DND-41 (cell line): ENCODE measurements at places on chromosomes 13 and 19.

- no peak for DNase-seq
Measured at GRCh38 chr13:95382411-95382810, 81.2 kb upstream of the ABCC4 start.

DNA sequence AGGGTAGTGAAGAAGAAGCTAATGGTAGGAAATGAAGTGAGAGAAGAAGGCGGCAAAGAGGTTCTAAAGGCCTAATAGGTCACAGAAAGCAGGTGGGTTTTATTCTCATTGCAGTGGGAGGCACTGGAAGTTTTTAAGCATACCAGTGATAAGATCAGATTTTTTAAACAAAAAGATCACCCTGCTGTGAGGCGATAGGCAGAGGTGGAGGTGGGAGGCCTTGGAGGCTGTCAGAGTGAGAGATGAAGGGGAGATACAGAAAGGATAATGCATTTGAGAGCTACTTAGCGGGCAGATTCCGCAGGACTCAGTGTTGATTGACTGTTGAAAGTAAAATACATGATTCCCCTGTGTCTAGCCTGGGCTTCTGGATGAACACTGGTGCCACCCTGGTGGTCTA is 116.7 kb upstream of the FRY start:
- no peak for DNase-seq

GRCh38 chr19:56603829-56604228 is 8.7 kb downstream of the ZNF71 start:
- no peak for DNase-seq

- no peak for DNase-seq
Measured at GRCh38 chr19:16608290-16608739, 19.7 kb downstream of the MED26 start.

DNA sequence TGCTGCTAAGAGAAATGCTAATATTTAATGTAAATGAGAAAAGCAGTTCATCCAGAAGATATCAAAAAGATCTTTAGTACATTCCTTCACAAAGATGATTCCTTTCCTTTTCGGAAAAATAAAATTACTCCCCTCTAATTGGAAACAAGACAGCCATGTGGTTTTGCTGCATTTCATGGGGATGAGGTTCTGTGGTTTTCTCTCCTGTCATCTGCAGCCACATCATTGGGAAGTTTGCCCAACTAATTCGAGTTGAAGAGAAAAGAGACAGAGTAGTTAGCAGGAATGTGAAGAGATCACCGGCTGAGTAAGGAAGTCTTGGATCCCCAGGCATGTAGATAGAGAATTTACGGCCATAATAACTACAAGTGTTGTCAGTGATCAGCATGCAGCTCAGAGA is 122.1 kb downstream of the CYSLTR2 start:
- no peak for DNase-seq

GRCh38 chr13:100124265-100124664 is 35.4 kb downstream of the PCCA start:
- DNase-seq, result no peak

GRCh38 chr19:3084943-3085342 is 9.2 kb upstream of the GNA11 start:
- no peak for DNase-seq

GRCh38 chr19:1512671-1513498 is at the start of gene ADAMTSL5:
TSS of gene ADAMTSL5 (minus strand) at chr19:1513019. CDS start at chr19:1510943, 2,076 bp downstream.
- no peak for DNase-seq

DNA sequence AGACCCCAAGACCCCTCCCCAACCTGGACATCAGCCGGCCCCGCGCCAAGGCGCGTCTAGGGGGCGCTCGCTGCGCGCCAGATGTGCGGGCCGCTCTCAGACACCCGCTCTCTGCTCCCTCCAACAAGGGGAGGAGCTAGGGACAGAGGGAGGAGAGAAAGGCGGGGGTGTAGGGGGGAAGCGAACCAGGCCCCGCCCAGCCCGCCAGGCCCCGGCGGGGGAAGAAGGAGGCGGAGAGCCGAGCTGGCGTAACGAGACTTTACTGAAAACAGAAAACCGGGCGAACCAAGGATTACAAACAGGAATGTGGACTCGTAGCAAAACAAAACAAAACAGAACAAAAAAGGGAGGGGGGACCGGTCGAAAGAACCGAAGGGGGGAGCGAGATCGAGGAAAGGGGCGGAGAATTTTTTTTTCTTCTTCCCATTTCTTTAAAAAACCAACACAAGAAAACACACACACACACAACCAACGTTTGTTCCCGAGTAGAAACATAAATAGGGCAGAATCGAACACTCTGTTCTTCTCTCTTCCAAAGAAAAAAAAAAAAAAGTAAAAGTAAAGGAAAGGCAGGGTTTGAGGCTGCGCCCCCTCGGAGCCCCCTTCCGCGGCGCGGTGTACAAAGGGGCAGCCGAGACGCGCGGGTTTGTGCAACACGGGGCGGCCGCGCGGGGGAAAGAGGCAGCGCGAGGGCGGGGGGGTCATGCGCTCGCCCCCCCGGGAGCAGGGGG is 1.7 kb downstream of the JUND start:
- peak; percentile 97 for DNase-seq

GRCh38 chr19:7629347-7630054 is at the start of the genes PET100 and XAB2:
TSS of gene PET100 (plus strand) at chr19:7629793. CDS start at chr19:7629834, 41 bp downstream.
TSS of gene XAB2 (minus strand) at chr19:7629545. CDS start at chr19:7629527, 18 bp downstream.
- DNase-seq, result peak; percentile 97

- peak; percentile 29 for DNase-seq
Measured at GRCh38 chr13:49791315-49791710, 1.2 kb downstream of the KPNA3 start.
